Mononuclear cell (primary cell): ENCODE measurements at places on chromosomes 1 and 21. TPM values are rescaled to one million over a fixed set of nuclear protein-coding genes. Genes with fewer than 3 reads are reported as not detected.

Gene KDF1
- total RNA-seq, result 0.63 TPM

Gene ARID4B
- total RNA-seq, result 254 TPM

Gene NPPB
- not detected for total RNA-seq

Gene SEC22B
- total RNA-seq, result 55.3 TPM

Gene SDC3
- 0.73 TPM for total RNA-seq

Gene ADAMTS4
- 0.21 TPM for total RNA-seq

Gene FMO5
- total RNA-seq, result 3.5 TPM

Gene SLC35A3
- 31.0 TPM for total RNA-seq

Gene CHI3L1
- 0.94 TPM for total RNA-seq

Gene NBPF4
- not detected for total RNA-seq

Gene PEX14
- 7.1 TPM for total RNA-seq

Gene NTNG1
- 1.6 TPM for total RNA-seq

Gene TOR1AIP2
- total RNA-seq, result 69.7 TPM

Gene URB1
- total RNA-seq, result 3.5 TPM

Gene IL24
- total RNA-seq, result 0.10 TPM

Gene TDRD5
- 0.10 TPM for total RNA-seq

Gene TMPRSS2
- total RNA-seq, result not detected

Gene CRYBG2
- total RNA-seq, result 0.10 TPM

Gene LPAR3
- 0.84 TPM for total RNA-seq

Gene SERPINC1
- 0.10 TPM for total RNA-seq

Gene OR2L5
- total RNA-seq, result not detected

Gene CDC42
- 791 TPM for total RNA-seq

Gene NUP210L
- total RNA-seq, result under 0.01 TPM

Gene CSRP1
- total RNA-seq, result 41.2 TPM

Gene MNDA
- total RNA-seq, result 31.8 TPM

Gene BEND5
- total RNA-seq, result 5.1 TPM

Gene RAB42
- total RNA-seq, result 0.52 TPM

Gene CELF3
- total RNA-seq, result not detected

Gene CYYR1
- 0.10 TPM for total RNA-seq

Gene PALMD
- not detected for total RNA-seq

Gene OVAAL
- not detected for total RNA-seq

Gene CRB1
- under 0.01 TPM for total RNA-seq

Gene HES5
- not detected for total RNA-seq

Gene NPHS2
- total RNA-seq, result not detected

Gene TRIM46
- total RNA-seq, result 0.52 TPM

Gene KLHDC9
- total RNA-seq, result not detected

Gene KRTAP13-2
- total RNA-seq, result not detected

Gene GGPS1
- total RNA-seq, result 23.3 TPM

Gene CA6
- 0.63 TPM for total RNA-seq

Gene NGF
- not detected for total RNA-seq
